ENCODE measurements at places on chromosomes 7 and 10.

DNA sequence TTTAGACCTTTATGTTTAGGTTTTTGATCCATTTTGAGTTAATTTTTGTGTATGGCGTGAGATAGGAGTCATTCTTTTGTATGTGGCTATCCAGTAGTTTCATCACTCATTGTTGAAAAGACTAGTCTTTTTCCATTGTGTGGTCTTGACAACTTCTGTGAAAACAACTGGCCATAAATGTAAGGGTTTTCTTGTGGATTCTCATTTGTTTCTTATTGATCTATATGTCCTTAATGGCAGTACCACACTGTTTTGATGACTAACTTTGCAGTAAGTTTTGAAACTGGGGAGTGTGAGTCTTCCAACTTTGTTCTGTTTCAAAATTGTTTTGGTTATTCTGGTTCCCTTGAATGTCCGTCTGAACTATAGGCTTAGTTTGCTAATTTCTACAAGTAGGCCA is 16.3 kb downstream of the SEPTIN7 start:
- no peak for DNase-seq

DNA sequence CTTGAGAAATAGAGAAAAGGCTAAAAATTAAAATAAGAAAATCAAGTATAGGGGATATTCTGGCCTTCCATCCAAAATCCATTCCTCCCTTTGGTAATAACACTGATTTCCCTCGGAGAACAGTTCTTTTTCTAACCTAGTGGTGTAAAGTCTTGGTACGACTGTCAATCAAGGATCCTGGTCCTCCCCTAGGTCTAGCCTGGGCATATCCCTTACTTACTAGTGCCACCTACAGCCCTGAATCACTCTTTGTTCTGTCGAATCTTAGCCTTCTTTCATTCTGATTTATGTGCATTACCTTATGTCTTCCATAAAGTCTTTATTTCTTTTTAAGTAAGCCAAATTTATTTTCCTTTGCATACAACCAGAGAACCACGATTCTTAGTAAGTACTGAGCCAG is 298.7 kb upstream of the LRRTM3 start:
- DNase-seq: no peak

DNA sequence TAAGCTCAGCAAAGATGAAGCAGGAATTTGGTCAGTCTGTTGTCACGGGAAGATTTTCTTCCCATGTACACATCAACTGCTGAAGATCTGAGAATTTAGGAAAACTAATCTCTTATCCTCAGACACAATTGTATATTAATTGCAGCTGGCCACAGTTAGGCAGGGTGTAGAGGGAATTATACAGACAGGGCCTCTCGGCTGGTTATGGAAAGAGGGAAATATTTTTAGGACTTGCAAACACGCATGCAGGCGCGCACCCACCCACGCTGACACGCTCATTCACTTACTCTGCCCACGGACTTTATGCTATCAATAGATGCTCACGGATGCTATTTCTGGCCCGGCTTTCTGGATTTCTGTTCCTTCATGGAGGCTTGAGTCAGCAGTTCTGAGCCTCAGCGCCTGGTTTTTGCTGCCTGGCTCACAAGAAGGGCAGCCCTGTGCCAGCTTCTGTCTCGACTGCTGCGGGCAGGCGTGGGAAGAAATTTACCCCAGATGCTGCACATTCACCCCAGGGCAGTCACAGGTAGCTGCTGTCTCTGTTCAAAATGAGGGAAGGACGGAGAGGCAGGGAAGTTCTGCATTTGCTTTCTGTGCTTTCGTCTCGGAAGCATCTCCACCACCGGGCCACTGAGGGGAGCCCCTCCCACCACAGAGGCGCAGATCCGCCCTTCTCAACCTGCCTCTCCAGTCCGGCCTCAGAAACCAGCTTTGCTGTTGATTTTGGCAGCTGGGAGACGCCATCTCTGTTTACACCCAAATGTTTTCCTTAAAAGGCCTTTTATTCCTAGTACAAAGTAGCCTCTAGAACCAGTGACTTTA is 116.3 kb upstream of the BTBD16 start:
- peak; percentile 33 for DNase-seq

- DNase-seq: no peak
These were observed 29.9 kb upstream of the GALNTL5 start for GRCh38 chr7:151926336-151926712.

DNA sequence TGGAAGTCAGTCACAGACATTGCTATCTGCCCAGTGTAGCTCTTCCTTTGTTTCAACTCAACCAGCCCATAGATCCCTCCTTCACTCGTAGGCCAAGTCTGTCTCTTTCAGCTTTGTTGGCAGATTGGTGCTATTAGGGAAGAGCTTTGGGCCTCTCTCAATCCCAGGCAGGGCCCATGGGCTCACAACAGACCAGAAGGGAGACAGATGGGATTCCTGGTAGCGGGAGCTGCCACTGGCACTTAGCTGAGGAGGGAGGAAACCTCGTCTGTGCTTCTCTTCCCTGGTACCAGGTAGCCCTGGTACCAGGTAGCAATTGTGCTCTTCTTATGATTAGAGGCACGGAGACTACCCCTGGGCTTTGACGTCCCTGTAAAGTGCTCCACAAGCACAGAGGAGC is 592.0 kb downstream of the TYW1 start:
- no peak for DNase-seq

DNA sequence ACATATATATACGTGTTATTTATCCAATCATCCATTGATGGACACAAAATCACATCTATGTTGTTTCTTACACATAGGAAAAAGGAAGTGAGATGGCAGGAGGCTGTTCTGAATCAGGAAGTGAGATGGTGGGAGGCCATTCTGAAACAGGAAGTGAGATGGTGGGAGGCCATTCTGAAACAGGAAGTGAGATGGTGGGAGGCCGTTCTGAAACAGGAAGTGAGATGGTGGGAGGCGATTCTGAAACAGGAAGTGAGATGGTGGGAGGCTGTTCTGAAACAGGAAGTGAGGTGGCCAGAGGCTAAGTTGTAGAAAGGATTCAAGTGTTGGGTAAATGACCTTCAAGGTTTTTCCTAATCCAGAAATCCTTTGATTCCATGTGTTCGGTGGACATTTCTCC is 921.5 kb downstream of the TYW1 start:
- DNase-seq: no peak

- DNase-seq: no peak
These were observed 9.8 kb downstream of the SLC16A12 start for GRCh38 chr10:89525556-89525955.

DNA sequence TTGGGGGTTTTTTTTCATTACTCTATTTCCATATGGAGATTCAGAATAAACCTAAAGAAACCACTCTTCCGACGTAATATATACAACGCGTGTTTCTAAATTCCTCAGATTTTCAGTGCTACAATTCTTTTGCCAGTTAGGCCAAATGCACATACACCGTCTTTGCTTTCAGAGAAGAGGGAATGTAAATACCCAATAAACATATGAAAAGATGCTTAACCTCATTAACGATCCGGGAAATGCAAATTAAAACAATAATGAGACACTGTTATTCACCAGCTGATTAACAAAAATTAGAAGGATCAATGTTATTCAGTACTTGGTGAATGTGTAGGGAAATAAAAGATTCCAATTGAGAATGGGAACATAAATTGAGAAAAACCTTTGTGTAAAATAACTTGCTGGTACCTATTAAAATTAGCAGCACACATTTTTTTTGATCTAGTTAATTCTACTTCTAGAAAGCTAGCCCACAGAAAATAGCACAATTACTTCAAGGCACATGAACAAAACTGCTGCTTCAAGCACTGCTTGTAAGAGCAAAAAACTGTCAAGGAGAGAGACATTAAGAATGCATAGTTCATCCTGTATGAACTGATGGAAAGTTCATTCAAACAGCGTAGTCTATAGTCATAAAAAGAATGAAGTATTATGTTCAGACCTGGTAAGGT is 56.7 kb downstream of the FGFR2 start:
- DNase-seq: no peak

- no peak for DNase-seq
These were observed 84.7 kb downstream of the GPR26 start for GRCh38 chr10:123750901-123751300.

GRCh38 chr7:13989949-13990305 is 461 bp upstream of the ETV1 start:
- DNase-seq: no peak

- DNase-seq: no peak
These were observed 52.5 kb upstream of the USP6NL start for GRCh38 chr10:11663763-11664555.

DNA sequence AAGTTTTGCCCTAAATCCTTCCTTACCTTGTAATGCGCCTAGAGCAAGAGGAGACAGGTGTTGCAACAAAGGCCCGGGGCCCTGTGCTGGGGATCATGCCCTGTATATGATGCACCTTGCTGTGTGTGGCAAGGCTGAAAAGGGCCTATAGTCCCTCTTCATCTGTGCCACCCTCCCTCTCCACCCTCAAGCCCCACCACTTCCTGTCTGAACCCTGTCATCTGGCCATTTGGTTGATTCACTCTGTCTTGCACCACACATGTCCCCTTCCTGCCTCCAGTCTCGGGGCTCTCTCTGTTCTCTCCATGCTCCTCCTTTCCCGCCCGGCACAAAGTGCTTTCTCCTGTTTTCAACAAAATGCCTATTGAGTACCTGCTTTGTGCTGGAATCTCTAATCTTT is 11.5 kb upstream of the MALSU1 start:
- no peak for DNase-seq

GRCh38 chr10:73920089-73920488 is 9.2 kb downstream of the PLAU start:
- DNase-seq: no peak

DNA sequence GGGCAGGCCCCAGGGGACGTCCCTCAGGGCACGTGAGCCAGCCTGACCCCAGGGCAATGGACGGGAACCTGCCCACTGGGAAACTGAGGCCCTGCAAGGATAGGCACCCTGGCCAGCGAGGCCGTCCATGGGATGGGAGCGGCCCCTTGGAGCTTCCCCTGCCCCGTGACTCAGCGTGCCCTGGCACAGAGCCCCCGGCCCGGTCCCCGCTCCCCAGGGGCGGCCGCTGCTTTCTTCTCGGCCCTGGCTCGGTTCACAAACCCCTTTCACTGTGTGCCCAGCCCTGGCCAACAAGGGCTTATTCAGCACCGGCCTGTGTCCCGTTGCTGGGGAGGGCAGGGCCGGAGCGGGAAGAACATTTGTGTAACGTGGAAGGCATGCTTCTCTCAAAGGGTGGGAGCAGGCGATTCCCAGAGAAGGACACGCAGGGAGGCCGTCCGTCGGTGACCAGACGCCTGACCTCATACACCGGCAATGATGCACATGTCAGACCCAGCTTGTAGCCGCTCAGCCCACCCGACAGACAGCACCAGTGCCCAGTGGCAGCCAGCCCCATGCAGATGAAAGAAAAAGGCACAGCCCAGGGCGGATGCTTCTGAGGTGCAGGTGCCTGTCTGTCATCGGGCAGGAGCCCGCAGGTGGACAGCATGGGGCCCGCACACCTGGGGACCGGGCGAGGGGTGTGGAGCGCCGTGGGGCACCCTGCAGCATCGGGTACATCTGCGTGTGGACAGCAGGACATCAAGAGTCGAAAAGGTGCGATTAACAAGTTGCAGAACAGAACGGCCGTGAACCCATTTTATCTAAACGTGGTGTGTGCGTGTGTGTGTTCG is 94.5 kb downstream of the PDGFA start:
- DNase-seq: peak; percentile 51

DNA sequence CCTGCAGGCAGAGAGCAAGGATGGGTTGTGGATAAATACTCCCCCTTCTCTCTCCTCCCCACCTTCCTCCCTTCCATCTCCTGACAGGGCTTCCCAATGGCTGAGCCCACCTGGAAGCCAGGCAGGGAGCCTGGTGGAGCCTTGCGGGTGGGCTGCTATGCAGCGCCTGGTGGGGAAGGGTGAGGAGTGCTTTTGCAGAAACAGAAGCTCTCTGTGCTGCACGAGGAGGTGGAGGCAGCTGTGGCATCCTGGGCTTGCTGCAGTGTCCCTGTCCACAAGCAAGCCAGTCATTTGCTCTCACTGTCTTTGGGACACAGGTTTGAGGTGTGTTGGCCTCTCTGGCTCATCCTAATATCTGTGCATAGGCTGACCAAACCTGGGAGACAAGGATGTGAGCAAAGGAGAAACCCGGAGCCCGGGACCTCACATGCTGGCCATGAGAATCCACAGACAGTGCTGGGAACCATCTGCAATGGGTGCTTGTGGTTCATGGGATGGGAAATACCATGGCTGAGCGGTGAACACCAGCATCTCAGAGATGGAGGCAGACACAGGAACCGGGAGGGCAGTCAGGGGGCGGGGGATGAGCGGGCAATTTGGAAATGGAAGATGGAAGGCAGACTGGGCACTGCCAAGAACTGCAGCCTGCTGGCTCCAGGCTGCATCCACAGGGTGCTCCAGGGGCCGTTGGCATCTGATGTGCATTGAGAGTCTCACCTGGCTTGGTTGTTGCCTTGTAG is 364.2 kb downstream of the GLRX3 start:
- no peak for DNase-seq
